H4 (cell line): ENCODE measurements at places on chromosomes 16 and 17.

DNA sequence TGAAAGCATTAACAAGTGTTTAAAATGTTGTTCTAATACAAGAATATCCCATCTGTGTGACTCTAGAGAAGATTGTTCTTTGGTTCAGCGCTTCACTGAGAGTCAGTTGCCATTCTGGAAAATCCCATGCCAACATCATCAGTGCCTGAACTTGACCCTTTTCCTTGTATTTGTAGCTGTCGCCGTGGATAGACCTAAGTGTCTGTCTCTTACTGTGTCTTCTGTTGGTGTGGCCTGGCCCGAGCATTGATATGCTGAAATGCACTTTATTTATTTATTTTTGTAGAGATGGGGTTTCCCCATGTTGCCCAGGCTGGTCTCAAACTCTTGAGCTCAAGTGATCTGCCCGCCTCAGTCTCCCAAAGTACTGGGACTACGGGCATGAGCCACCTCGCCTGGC lies 76.0 kb downstream of the MYH11 start:
- DNase-seq, result no peak

GRCh38 chr16:85988723-85989313 lies 89.9 kb downstream of the IRF8 start:
- DNase-seq, result no peak

- peak; percentile 43 for DNase-seq
Observed at GRCh38 chr17:65515959-65516948, 45.2 kb downstream of the AXIN2 start.

DNA sequence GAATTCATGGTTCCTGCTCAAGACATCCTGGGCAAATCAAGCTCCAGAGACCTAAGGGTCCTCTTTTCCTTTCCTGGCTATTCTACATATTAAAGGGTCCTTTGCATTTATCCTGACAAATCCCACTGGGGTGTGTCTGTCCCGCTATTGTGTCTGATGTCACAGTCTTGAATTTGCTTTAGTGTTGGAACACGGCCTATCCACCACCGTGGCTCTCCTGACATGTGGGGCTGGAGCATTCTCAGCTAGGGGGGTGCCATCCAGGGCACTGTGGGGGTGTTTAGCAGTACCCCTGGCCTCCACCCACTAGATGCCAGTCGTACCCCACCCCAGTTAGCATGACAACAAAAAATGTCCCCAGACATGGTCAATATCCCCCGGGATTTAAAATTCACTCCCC lies 92.9 kb downstream of the IRF8 start:
- no peak for DNase-seq

DNA sequence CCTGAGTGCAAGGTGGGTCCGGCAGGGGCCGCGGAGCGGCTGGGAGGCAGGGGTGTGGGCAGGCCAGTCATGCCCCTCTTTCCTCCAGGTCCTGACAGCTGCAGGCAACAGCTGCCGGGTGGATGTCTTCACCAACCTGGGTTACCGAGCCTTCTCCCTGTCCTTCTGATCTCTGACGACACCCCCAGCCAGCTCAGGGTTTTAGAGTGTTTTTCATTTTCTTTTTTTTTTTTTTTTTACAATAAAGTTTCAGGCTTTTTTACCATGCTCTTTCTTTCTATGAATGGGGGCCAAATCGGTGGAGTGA lies 3.6 kb downstream of the THOC6 start:
- no peak for DNase-seq

DNA sequence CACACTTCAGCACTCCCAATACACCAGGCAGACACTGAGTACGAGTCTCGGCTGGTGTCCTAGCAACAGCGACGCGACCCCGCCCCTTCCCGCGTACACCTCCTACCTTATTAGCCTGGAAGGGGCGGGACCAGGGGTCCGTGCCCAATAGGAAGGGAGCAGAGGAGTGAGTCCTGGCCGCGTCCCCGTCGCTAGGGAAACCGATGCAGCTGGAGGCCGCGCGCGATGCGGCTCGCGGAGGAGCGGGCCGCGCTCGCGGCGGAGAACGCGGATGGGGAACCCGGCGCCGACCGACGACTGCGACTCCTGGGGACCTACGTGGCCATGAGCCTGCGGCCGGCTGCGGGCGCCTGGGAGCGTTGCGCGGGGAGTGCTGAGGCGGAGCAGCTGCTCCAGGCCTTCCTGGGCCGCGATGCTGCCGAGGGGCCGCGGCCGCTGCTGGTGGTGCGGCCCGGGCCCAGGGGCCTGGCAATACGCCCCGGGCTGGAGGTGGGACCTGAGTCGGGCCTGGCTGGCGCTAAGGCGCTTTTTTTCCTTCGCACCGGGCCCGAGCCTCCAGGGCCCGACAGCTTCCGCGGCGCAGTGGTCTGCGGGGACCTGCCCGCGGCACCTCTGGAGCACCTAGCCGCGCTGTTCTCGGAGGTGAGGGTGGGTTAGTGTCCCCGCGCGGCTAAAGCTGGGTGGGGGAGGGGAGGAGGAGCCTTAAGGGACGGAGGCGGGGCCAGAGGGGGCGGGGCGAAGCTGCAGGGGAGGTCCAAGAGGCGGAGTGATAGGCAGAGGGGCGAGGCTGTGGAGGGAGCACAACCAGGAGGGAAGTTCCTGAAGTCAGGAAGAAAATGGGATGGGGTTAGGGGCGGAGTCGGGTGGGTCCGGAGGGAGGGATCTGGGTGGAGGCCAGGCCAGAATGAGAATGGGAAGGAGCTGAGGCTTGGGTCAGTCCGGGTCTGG lies at the start of gene DNAH9:
TSS of gene DNAH9 (plus strand) at position 197 of the 948 bp plus-strand sequence. CDS start at position 226, 29 bp downstream.
- peak; percentile 81 for DNase-seq

- DNase-seq, result no peak
Observed at GRCh38 chr17:62805234-62805633, 2.9 kb downstream of the MARCHF10 start.

GRCh38 chr16:11667824-11668622 lies at the start of gene SNN:
SNN (plus strand) TSS chr16:11668455; CDS start chr16:11676060, 7,605 bp downstream.
- DNase-seq, result peak; percentile 57

- no peak for DNase-seq
Observed at GRCh38 chr16:86554599-86554916, 477 bp downstream of the MTHFSD start.

DNA sequence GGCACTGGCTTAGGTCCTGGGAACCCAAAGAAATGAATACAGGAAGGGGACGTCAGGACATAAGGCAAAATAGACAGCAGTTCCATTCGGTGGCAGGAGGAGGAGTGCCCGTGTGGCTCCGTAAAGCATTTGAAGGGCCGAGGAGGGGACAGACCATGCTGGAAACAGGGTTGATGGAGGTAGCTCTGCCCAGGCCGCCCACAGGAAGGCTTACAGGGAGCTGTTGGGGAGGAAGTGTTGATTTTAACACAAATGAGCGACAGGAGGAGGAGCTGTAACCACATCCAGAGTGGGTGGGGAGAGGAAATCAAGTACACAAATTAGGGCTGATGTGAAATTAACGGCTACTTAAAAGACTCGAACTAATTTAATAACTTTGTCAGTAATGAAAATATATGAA lies 54.6 kb downstream of the RBFOX3 start:
- no peak for DNase-seq
